SJSA1 (cell line): ENCODE measurements at places on chromosomes 1 and 21.
A peak's percentile ranks its signal among the peaks of the same experiment; 100 is the strongest.

DNA sequence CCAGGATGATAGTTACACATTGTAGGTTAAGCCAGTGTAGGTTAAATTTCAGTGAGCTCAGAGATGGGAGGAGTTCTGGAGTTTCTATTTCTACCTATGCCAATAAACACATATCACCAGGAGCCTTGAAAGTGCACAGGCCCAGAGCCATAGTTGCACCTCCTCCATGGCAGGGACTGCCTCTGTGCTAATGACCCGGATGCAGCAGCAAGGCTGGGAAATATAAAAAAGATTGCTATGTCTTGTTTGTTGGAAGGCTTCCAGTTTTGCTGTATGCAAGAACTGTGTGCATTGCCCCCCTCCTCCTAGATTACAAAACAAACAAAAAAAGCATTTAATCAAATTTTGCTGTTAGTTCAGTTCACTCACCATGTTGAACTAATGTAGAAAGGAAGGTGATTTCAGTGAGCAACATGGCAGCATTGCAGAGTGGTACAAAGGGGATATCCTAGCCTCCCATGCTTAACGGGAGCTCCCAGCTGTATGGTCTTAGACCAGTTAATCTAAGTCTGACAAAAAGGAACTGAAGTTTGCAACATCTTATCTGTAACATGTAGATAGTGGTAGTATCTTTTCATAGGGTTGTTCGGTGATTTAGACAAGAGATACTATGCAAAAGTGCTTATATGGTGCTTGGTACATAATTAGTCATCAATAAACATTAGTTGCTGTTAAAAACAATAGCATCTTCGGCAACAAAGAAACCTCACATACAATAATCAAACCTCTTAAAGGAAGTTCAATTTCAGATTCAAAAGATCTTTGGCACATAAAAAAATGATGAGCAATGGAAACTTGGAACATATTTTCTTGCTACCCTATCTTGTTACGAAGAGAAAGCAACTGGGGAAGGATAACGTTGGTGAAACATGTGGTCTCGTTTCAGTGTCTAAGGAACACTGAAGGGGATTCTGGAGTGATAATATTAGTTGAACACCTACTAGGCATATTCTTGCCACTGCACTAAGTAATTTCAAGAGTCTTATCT, 309.5 kb downstream of the ASTN1 start:
- no peak for DNase-seq

GRCh38 chr1:222767152-222767571, 30.2 kb downstream of the FAM177B start:
- no peak for DNase-seq

- DNase-seq = no peak
These were observed 18.8 kb downstream of the PIK3C2B start for GRCh38 chr1:204475656-204476432.

DNA sequence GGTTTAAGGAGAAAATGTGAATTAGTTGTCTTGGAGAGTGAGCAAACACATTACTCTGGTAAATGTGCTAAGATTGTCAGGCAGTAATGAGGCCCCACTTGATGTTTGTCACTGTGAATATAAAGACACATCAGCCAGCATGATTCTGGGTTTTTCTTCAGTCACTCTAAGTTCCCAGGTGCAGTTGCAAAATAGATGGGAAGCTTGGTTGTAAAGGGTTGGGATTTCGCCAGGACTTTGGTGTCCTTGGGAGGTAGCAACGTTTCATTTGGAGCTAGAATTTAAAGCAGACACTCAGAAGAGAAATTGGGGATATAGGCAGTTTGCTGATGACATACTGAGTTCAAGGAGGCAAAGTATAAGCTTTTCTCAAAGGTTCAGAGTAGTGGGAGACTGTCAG, 154.3 kb downstream of the MAST2 start:
- DNase-seq = no peak

DNA sequence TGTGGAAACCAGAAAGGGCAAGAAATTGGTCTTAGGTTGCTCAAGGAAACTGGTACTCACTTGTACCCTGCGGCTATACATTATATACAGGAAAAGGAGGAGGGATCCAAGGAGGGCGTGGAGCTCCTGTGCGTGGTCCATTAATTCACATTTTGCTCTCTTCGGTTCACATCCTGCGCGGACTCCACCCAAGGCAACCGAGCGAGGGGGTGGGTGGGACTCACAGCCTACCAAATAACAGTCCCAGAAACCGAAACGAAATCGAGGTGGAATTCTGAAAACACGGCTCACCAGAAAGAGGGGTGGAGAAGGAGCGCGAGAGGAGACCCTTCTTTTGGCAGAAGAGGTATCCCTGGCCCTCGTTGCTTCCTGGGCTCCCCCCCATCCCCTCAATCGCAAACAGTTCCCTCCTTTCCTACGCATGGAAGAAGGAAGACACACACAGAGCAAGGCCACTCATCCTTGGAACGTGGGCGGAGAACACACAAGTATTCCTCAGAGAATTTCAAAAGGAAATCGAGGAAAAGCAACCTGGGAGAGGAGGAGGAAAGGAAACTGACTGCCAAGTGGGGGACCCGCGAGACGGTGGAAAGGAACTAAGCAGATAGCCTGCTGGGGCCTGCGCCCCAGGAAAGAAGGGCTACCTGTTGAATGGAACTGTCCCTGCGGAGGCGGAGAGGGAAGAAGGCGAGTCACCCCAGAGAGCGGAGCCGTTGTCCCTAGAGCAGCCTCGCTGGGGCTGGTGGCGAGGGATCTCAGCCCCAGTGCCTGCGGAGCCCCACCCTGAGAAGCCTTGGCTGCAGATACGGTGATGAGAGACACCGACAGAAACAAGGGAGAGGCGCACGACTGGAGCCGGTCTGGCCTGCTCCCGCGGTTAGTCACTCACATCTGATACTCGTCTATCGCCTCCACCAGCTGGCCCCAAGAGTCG, 705 bp downstream of the AIDA start:
- peak; percentile 67 for DNase-seq

- DNase-seq = no peak
These were observed 22.8 kb upstream of the PDE9A start for GRCh38 chr21:42630626-42631025.

- DNase-seq = no peak
These were observed 2.1 kb downstream of the SETDB1 start for GRCh38 chr1:150928286-150928685.

GRCh38 chr1:246689409-246690008, 34.7 kb upstream of the SCCPDH start:
- peak; percentile 67 for DNase-seq
